ENCODE measurements at places on chromosomes 5 and 9.

- DNase-seq: no peak
These were observed 8.9 kb downstream of the SMIM23 start for GRCh38 chr5:171794470-171794960.

DNA sequence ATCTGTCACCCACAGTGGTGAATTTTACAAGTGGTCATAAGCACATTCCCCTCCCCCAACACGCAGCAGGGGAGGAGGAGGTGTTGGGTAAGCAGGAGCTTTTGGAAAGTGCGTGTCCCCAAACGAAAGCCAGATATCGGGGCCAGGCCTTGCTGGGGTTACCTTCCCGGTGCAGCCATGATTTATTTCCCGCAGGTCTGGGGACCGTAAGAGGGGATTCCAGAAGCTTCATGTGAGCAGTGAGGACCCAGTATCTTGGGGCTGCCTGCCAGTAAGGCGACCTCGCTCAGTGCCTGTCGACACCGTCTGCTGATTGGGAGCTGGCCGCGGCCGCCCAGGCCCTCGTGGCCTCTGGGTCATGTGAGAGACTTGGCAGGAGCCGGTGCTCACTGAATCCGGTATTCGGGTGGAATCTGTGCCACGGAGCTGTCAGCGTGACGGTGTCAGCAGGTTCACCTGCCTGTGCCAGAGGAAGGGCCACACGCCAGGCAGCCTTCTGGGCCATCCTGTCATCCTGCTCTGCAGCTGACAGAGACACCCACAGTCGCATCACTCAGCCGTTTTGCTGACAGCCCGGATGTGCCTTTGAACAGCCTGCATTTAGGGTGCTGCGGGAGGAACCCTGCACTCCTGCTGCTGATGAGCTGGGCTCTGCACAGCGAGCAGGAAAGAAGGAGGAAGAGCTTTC, 37.3 kb downstream of the SEC61B start:
- no peak for DNase-seq

- no peak for DNase-seq
These were observed 454.4 kb upstream of the TRPC7 start for GRCh38 chr5:136819526-136820302.

DNA sequence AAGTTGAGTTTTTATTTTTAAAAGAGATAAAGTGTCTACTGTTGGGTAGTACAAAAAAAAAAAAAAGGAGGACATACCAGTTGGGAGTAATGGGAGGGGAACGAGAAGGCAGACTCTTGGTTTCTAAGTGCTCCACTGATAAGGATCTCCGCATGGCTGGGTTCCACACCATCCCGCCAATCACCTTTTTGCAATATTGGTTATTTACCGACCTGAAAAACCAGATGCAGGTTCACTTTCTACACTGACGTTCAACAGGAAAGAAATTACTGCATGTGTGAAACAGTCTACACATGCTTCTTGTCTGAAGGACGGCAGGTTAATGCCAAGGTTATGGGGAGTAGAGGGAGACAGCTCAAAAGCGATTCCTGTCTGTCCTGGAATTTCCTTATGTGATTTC, 75.5 kb downstream of the PTPN3 start:
- peak; percentile 72 for DNase-seq

- no peak for DNase-seq
These were observed 517.6 kb downstream of the BNC2 start for GRCh38 chr9:16352791-16353401.

DNA sequence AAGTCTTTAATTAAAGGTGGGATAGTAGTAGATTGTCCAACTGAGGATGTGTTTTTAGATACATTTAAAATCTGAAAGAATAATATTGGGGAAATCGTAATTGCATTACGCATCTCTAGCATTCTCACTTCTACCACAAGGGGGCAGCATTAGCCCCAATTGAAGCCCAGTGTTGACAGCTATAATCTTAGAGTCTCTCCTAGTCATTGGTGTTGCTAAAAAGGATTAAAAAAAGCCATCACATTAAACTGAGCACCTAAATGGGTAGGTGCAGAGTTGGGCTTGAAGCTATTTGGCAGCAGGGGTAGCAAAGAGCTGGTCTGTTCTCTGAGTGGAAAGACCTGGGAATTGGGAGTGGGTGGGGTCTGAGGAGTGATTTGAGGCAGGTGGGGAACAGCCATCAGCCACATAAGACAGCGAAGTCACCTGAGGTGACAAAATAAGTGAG, 177.2 kb downstream of the OSTF1 start:
- DNase-seq: no peak

DNA sequence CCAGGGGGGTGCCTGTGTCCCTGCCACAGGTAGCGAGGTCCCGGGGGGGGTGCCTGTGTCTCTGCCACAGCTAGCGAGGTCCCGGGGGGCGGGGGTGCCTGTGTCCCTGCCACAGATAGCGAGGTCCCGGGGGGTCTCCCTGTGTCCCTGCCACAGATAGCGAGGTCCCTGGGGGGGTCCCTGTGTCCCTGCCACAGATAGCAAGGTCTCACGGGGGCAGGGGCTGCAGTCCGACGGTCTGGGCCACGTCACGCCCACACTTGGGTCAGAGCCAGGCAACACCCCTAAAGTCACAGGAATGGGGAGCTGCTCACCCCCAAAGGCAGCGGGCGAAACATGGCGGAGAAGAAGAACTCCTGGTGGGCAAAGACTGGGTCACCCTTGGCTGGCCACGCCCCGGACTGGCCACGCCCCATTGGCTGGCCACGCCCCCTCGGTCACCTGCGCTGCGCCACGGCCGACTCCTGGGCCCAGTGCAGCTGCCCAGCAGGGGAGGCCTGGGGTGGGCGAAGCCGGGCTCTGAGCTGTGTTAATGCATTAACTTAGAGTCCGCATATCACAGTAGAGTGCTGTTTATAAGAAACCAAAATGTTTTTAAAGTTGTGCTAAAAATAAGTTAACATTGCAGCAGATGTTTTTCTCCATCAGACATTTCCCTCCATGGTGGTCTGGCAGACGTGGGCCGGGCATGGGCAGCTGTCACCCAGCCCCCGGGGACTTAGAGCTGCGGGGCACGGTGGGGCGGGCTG, 7.0 kb downstream of the NOXA1 start:
- DNase-seq: peak; percentile 78

- DNase-seq: no peak
These were observed 30.2 kb downstream of the PTPN3 start for GRCh38 chr9:109467936-109468335.

DNA sequence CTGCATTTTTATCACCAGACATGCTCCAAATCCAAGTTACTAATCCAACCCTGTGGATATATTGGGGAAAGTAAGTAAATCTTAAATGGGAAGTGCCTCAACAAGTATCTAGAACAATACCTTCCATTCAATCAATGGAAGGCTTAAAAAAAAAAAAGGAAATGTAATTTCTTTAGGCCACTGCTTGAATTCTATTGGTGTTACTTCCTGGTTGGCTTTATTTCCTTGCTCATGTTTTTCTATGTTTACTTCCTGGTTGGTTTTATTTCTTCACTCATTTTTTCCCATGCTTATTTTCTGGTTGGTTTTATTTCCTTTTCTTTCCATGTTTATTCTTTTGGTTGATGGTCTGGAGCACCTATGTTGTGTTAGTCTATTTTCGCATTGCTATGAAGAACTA, 363.9 kb downstream of the KDM4C start:
- DNase-seq: no peak

GRCh38 chr9:128192601-128193371, 1.4 kb upstream of the CIZ1 start:
- peak; percentile 41 for DNase-seq

All from GM06990 (cell line).